SW 1271 (cell line): ENCODE measurements at places on chromosomes 4 and X.

DNA sequence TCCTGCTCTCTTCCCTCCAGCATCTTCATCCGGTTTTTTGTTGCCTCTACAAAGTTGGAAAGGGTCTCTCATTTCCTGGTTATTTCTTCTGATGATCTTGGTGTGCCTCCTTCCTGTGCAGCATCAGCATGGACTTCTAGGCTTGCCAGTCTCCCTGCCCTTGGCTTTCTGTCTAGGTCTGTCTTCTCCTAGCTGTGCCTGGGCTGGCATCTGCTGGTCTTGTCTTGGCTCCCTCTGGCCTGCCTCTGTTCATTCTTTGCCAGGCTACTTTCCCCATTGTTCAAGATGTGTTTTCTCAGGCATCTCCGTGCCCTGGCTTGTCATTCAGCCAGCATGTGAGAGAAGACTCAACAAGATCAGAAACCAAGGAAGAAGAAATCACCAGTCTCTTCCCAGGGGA lies 9.7 kb downstream of the ZNF275 start:
- no peak for DNase-seq

DNA sequence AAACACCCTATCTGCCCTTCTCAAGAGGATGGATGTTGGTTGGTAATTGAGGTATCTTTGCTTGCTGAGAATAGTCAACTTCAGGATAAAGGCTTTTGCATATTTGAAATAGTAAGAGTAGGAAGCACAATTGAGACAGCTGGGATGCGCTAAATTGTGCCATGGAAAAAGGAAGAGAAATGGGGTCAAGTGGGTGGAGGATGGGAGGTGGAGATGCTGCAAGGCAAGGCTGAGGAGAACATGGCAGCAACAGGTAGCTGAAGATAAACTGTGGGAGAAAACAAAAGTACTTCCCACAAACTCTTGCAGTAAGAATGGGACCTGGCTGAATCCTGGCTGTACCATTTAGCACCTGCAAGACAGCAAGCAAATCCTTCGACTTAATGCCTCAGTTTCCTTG lies 13.9 kb upstream of the CDS1 start:
- DNase-seq: no peak

DNA sequence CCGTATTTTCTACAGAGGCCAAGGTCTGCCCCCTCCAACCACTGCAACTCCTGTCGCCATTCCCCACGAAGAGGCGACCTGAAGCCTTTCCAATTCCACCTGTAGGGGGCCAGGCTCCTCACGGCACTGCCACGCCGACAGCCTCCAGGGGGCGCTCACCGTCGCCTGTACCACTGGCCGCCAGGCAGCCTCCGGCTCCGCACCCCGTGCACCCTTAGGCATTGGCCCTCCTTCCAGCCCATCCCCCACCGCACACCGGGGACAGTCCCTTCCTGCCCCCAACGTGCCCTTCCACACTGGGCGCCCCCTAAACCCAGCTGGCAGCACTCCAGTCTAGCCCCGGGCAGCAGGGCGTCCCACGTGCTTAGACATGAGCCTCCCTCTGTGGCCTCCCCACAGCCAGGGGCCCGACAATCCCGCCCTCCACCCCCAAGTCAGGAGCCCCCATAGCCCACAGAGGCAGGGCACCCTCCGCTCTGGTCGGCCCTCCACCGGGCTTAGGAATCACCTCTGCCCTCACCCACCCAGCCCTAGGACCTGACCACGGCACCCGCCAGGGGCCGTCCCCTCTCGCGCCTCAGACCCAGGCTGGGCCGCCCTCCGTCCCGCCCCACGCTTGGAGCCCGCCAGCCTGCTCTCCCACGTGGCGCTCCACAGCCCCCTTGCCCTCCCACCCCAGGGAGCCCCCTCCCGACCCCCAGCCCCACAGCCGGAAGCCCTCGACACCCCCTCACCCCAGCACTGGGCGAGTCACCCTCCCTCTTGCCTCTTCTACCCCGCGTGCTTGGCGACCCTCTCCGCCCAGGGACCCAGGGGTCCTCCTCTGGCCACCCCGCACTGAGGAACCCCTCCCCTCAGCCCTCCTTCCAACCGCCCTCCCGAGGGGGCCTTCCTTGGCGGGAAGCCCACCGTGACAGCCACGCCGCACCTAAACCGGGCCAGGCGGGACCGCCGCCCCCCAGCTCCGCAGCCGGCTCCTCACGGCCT lies 711 bp downstream of the PNMA6E start:
- DNase-seq: peak; percentile 18

DNA sequence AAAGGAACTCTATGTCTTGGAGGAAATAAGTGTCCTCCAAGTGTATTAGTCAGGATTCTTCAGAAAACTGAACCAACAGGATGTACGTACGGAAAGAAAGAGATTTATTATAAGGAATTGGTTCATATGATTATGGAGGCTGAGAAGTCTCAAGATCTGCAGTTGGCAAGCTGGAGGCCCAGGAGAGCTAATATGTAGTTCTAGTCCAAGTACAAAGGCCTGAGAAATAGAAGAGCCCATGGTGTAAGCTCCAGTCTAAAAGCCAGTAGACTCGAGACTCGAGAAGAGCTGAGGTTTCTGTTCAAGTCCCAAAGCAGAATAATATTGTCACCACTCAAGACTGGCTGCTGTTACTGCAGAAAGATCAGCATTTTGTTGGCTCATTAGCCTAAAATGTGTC lies 65.3 kb upstream of the EFNB1 start:
- no peak for DNase-seq

DNA sequence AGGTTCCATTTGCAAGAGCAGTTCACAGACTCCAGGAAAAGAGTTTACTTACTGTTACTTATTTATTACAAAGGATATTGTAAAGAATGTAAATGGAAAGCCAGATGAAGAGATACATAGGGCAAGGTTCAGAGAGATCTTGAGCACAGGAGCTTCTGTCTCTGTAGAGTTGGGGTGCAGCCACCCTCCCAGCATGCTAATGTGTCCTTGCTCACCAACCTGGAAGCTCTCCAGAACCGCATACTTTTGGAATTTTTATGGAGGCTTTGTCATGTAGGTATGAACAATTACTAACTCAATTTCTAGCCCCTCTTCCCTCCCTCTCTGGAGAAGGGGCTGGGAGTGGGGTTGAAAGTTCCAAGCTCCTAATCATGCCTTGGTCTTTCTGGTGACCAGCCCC lies 857.2 kb downstream of the RPA4 start:
- no peak for DNase-seq

GRCh38 chr4:184369871-184370270 lies 104.5 kb downstream of the IRF2 start:
- DNase-seq: no peak

DNA sequence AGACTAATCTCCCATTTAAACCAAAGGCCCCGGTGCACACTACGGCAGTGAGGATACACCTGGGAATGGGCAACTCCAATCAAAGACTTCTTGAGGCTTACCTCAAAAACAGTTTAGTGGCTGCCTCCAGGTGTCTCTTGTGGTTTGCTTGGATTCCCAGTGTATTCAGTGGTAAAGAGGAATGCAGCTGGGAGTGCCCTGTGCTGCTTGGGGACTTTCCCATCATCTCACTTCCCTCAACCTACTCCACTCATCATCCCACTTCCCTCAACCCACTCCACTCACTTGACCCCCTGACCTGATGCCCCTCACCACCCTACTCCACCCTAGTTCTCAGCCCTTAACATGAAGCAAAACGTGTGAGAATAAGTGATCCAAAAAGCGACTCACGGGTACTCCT lies 177.3 kb upstream of the ETNPPL start:
- no peak for DNase-seq

GRCh38 chrX:139692908-139693307 lies 15.1 kb downstream of the MCF2 start:
- DNase-seq: no peak

DNA sequence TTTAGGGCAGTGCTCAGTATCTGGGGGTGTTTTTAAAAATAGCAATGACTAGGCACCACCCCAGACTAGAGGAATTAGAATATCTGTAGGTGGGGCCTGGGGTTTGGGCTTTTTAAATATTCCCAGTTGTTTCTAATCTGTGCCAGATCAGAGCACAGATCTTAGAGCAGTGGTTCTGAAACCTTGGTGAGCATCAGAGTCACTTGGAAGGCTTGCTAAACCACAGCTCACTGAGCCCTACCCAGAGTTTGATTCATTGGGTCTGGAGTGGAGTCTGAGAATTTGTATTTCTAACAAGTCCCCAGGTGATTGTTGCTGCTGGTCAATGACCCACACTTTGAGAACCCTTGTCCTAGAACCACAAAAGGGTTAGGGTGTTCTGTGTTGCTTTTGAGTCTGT lies 16.7 kb downstream of the HADH start:
- DNase-seq: no peak

DNA sequence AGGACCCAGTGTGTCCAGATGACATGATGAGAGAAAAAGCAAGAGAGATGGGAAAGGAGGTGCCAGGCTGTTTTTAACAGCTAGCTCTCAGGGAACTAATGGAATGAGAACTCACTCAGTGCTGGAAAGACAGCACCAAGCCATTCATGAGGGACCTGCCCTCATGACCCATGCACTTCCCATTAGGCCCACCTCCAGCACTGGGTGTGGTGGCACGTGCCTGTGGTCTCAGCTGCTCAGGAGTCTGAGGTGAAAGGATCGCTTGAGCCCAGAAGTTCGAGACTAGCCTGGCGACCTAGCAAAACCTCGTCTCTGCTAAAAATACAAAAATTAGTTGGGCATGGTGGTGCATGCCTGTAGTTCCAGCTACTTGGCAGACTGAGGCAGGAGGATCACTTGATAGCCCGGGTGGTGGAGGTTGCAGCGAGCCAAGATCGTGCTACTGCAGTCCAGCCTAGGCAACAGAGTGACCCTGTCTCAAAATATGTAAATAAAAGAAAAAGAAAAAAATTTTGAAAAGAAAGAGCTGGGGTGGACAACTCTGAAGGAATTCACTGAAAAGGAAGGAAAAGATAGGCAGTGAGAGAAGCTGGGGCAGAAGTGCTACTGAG lies 50.9 kb downstream of the FAM193A start:
- no peak for DNase-seq

DNA sequence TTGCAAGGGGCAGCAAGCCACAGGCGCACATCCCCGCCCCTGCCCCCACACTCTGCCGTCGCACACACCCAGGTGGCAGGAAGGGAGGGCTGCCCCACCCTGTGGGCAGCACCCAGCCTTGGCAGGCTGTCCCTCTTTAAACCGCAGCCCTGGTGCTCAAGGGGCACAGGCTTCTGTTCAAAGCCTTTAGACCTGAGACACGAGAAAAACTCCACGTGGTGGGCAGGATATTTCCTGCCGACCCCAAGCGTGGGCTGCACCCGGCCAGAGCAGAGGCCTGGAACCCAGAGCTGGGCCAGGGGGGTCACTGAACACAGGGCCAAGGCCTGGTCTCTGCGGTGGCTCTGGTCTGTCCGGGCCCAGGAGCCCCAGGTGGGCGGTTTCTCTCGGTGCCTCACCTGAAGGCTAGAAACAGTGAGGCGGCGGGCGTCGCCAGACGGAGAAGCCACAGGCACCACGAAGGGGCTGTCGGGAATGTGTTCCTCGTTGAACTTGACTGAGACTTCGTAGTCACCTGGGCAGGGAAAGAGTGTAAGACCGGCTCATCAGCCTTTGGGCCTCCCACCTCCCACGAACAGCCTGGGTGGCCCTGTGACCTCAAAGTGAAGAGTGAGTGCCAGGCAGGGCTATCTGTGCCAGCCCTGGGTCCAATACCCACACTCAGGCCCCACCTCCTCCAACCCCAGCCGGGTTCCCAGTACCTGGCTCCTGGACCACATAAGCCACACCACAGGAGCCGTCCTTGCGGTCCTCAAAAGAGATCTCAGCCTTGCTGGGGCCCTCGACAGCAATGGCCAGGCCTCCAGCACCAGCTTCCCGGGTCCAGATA lies 23.0 kb downstream of the FLNA start:
- no peak for DNase-seq

GRCh38 chrX:113747274-113747973 lies 836.5 kb upstream of the HTR2C start:
- no peak for DNase-seq

DNA sequence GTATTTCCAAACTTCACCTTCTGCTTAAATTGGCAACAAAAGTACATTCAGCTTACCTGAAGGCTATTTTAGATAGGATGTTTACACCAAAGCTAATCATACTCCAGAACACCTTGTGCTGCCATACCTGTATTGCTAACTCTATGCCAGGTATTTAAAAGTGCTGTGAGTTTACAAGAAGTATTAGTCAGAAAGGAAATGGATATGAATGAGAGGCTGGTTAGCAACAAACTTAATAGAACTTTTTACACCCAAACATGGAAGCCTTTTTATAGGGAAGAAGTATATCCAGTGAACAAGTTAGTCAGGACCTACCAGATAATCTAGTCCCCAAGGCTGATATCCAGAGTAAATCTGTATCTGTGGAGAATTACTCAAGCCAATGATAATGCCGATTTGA lies 131.2 kb upstream of the SPRY1 start:
- DNase-seq: no peak

GRCh38 chr4:149264093-149264733 lies 551.4 kb downstream of the IQCM start:
- peak; percentile 30 for DNase-seq

- DNase-seq: no peak
These were observed 124.4 kb downstream of the CPE start for GRCh38 chr4:165502916-165503907.

DNA sequence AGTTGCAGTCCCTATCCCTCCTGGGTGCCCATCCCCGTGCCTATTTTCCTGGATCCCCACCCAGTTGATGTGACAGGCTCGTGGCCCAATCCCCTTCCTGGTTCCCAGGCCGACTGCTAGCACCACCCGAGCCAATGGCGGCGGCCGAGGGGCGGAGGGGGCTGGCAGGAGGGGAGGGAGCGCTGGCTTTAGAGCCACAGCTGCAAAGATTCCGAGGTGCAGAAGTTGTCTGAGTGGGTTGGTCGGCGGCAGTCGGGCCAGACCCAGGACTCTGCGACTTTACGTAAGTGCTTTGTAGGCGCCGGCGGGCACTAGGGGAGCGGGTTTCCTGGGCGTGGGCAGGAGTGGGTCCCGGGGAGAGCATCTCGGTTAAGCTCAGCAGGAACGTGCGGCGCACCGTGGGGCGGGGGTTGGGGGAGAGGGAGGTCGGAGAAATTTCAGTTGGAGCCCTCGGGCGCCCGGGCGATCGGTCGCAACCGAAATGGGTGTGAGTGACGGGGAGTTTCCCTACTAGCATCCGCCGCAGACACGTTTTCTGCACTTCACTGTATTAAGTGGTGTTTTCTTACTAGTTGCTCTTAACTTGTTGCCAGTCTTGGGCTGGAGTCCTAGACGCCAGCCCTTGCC lies at the start of gene PLS3:
Gene PLS3, plus strand, starts transcription at position 197 of the 627 bp plus-strand sequence. CDS start 49,077 bp downstream, outside the sequence.
- peak; percentile 11 for DNase-seq

- no peak for DNase-seq
These were observed 265.5 kb downstream of the UNC5C start for GRCh38 chr4:95283320-95283719.

DNA sequence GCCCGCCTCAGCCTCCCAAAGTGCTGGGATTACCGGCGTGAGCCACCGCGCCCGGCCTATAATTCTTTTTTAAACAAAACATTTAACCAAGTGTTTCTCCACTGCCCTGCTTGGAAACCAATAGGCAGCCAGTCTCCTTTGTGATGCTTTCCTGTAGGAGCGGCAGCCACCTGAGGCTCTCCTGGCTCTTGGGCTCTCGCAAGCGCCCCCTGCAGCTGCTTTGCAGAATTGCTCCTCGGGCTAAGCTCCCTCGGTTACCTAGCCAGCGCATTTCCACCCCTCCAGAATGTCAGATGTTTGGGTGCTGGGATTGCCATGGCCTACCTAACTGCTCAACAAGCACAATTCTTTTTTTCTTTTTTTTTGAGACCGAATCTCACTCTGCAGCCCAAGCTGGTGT lies 7.7 kb downstream of the S100P start:
- DNase-seq: peak; percentile 10

- DNase-seq: no peak
These were observed 82.2 kb downstream of the CC2D2A start for GRCh38 chr4:15551740-15552446.

- DNase-seq: no peak
These were observed 96.8 kb upstream of the NLGN4X start for GRCh38 chrX:6325437-6325836.

- DNase-seq: peak; percentile 39
These were observed 34.9 kb upstream of the UGT8 start for GRCh38 chr4:114563536-114564315.
